ENCODE measurements at places on chromosomes 2 and 18.

GRCh38 chr2:70081221-70081620 is 6.1 kb upstream of the PCBP1 start:
- DNase-seq: no peak

GRCh38 chr2:239401881-239402233 is 1.0 kb upstream of the HDAC4 start:
- DNase-seq: no peak

- DNase-seq: peak; percentile 82
Observed at GRCh38 chr2:201235860-201236811, 24.2 kb upstream of the CASP8 start.

- DNase-seq: no peak
Observed at GRCh38 chr18:54358495-54359040, 862 bp downstream of the C18orf54 start.

- no peak for DNase-seq
Observed at GRCh38 chr2:63950414-63950813, 68.8 kb downstream of the VPS54 start.

- DNase-seq: no peak
Observed at GRCh38 chr2:172839446-172839845, 103.8 kb downstream of the RAPGEF4 start.

DNA sequence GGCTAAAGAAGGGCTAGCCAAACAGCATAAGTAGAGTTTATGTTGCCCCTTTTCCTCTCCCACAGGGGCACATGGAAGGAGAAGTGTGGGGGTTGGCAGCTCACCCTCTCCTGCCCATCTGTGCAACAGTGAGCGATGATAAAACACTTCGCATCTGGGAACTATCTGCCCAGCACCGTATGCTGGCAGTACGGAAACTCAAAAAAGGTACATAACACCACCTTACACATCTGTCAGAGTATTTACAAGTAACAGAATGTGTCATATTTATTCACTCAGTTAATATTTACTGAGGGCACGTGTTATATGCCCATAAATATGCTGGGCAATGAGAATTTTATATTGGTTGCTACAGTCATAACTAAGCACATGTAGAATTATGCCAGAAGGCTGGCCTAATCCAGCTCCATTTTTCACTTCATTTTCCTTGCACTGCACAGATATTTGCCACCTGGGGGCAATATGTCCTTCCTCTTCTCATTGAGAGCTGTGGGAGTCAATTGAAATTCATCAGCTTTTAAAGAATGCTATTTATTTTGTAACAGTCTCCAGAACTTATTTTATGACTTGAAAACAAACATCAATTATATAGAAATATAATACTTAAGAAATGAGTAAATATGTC is 150.6 kb downstream of the RTN4 start:
- DNase-seq: no peak

DNA sequence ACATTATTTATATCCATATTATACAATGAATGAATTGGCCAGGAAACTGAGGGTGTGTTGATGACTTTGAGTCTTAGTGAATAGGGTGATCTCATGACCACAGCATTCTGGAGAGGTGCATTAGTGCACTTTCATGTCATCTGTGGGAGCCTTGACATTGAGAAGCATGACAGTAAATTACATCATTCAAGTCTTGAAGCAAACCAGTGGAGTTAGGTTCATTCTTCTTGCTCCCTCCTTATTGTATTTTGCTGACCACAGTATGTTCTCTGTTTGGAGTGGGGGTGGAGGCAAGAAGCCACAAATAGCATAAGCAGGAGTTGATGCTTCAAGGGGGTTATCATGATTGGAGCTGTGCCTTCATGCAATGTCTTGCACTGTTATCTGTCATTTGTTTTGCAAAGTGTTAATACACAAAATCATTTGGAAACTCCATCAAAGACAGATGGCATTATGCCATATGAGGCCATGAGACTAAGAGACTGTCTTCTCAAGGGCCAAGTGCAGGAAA is 680.2 kb downstream of the NYAP2 start:
- DNase-seq: no peak

GRCh38 chr2:65067806-65068553 is 11.8 kb downstream of the CEP68 start:
- no peak for DNase-seq

DNA sequence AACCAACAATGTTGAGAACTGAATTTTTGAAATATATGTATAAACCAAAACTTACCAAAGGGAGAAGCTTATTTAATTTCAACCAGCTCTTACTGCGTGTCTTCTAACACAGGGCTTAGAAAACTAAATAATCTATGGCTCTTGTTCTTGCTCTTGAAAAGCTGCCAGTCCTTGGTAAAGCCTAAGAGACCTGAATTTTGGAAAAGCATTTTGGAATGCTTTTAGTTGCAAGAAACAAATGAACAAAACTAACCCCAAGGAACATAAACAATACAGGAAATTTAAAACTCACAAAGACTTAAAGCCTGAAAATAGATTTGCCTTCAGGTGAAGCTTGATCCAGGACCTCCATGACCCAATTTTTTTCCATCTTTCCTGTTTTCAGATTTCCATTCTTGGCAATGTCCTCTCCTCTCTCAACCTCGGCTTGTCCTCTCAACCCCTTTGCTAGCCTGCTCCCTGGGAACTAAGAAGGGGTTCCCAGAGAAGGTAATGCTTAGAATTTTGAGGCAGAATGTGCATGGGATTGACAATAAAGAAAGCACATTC is 169.8 kb upstream of the NCK2 start:
- no peak for DNase-seq

GRCh38 chr2:217798743-217799562 is 203.8 kb downstream of the TNS1 start:
- peak; percentile 81 for DNase-seq

GRCh38 chr2:181586569-181587081 is 70.3 kb downstream of the CERKL start:
- no peak for DNase-seq

DNA sequence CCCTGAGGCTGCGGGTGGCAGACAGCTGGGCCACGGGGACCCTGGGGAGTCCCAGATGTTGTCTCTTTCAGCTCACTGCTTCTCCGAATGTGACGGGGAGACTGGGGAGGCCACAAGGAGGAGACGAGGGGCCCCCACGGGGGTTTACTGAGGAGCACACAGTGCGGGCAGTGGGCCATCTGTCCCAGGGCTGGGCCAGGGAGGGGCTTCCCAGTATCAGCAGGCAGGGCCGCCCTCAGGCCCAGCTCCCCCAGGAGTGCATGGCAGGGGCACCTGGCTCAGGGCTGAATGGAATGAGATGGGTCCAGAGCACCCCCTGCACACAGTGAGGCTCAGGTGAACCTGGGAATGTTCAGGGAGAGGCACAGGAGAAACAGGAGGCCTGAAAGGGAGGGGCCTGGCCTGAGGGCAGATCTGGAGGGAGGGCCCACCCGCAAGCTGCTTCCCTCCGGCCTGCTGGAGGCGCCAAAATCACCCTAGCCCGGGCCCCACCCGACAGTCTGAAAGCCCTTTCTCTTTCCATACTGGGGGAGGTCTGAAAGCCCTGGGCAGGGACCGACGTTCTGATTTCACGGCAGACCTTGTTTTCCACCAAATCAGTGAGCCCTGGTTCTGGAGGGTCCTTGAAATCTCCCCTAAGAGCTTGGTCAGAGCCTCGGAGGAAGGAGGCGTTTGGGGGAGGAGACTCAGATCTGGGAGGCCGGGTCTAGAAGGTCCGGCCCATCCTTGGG is 35.5 kb upstream of the PTMA start:
- no peak for DNase-seq

DNA sequence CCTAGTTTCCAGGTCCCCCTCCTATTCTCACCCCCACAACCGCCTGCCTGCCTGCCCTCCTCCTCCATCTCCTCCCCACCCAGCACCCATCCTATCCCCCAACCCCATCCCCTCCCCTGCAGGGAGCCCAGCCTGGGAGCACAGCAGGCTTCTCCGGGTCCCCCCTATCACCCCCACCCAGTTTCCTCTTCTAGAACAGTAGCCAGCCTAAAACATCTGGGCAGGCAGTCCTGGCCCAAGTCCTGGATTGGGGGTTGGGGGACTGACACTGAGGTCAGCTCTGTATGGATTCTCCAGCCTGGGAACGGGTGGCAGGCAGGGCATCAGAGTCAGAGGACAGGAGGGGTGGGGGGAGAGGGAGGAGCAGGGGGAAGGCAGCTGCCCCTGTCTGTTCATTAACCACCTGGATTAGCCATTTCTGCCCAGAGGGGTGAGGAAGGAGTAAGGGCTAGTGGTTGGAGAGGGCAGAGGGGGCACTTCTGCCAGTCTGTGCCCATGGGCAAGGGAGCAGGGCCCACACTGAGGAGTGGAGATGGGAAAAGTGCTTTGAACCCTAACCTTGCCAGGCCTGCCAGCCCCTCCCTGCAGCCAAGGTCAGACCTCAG is 60.0 kb downstream of the TNS1 start:
- no peak for DNase-seq

DNA sequence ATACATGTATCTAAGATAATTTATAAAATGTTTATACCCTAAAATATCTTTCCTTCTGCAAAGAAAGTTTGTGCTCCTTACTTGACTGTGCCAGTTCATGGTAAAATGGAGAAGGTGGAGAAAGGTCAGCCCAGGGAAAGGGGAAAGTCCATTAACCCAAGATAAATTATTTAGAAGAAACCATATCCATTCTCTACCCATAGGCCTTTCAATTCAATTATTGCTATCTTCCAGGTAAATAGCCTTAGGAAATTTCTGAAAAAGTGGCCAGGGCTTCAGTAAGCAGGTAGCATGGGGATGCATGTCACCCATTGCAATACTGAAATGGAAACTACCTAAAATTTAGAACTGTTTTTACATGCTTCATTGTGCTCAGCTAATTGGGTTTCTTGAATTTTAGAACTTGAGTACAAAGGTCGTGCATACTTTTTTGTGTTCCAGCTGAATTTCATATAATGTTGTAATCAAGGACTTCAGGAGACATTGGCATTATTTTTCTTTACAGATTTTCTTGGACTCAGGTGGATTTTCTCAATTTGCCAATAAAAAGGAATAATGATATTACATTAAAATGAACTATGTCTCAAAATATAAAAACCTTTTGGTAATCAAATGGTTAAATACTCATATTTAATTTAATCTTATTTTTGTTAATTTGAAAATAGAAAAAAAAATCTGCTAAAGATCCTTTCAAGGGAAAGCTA is 124.9 kb downstream of the CSRNP3 start:
- DNase-seq: no peak
